ENCODE measurements at places on chromosomes 6 and 20. TPM values are rescaled to one million over a fixed set of nuclear protein-coding genes. Genes with fewer than 3 reads are reported as not detected.

KCNG1 gene
- 45.9 TPM for total RNA-seq

HCK gene
- total RNA-seq = 0.53 TPM

DNA sequence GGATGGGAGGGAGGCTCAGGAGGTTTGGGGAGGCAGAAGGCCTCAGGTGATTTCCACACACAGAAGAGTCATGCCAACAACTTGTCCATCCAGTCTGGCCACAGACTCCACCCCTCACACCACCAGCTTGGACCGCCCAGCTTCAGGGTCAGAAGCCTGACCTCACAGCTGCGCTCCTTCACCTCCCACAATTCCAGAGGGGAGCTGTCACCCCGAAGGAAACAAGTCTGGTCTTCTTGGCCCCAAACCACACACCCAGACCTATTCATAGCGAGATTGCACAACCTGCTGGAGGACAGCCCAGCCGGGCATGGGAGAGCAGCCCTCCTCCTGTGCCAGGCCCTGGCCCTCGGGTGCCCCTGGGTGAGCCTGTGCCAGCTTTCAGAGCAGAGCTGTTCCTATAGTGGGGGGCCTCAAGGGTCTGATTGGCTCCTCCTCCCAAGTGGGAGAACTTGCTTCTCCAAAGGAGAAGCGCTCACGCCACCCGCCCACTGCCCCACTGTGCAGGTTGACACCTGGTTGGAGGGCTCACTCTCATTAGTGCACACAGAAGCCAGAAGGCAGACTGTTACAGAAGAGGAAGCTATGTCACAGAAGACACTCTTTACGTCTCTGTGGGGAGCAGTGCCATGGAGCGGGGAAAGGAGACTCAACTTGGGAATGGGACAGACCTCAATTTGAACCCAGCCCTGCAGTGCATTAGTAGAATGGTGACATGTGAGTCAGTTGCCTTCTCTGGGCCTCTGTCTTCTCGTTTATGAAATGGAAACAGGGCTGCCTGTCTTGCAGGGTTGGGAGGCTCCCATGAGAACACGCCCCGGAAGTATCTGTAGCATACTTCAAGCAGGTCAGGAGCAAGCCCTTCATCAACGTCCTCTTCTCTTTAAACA is 128.8 kb downstream of the FOXO3 start:
- DNase-seq = peak; percentile 80

DNA sequence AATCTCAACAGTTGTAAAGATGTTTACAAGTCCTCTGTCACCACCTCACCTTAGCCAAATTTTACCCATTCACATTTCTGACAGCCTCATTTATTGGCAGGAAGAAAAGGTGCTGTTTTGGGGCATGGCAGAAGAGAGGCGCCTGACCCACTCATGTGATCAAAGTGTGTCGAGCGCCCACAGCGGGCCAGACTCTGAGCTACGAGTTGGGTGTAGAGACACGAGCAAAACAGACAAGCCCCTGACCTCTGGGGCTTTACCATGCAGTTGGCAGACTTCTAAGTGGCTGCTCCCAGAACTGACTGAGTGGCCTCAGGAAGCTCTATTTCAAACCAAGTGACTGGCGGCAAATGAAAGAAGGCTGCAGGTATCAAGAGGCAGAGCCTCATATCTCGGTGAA is 167.0 kb downstream of the SOBP start:
- DNase-seq = no peak

GRCh38 chr20:49186535-49187329 is 1.4 kb downstream of the STAU1 start:
- DNase-seq = peak; percentile 45

- DNase-seq = no peak
Measured at GRCh38 chr20:20425823-20426654, 58.1 kb downstream of the INSM1 start.

- no peak for DNase-seq
Measured at GRCh38 chr6:138215093-138215782, 3.1 kb downstream of the PBOV1 start.

Measured in astrocyte (in vitro differentiated cells and primary cell).